ENCODE measurements at places on chromosomes 11 and 22.

DNA sequence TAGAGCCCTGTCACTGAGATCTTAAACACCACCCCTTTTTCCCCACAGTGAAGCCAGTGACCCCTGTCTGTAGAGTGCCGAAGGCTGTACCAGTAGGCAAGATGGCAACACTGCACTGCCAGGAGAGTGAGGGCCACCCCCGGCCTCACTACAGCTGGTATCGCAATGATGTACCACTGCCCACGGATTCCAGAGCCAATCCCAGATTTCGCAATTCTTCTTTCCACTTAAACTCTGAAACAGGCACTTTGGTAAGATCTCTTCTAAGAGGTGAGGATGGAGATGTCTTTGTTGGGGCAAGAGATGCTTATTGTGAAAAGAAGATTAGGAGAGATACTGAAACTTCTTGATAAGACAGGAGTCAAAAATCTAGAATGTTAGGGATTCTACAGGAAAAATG lies 75.9 kb downstream of the JAM3 start:
- DNase-seq, result no peak

DNA sequence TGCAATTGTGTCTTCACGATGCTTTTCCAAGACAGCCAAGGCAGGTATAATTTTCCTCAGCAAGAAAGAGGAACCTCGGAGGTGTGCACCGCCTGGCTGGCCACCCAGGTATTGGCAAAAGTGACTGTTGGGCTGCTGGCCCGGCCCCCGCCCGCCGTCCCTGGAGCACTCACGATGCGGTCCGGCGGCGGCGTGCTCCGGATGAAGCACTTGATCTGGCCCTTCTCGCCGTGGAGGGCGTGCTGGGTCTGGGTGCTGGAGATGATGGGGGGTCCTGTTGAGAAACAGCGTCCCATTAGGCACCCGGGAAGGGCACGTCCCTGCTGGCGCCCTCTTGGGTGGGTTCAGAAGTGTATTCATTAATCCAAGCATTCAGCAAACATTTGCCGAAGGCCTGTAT lies 84.8 kb downstream of the ST3GAL4 start:
- no peak for DNase-seq

DNA sequence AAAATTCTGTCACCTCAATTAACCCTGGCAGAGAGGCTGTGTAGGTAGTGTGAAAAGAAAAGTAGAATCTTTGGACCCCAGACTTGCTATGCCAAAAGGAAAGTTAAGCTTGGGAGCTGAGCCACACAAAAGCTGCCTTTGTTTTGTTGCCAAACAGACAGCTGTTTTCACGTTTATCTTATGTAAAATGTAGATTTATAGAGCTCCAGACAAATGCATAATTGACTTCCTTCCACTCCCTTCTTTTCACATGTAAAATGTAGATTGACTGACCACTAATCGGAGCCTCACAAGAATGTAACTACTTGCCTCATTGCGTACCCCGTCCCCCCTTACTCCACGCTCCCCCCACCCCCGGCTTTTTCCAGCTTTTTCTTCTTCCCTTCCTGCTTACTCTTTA lies 2302.2 kb upstream of the RAG2 start:
- DNase-seq, result no peak

- DNase-seq, result no peak
Observed at GRCh38 chr22:46136486-46137217, 13.7 kb upstream of the PPARA start.

DNA sequence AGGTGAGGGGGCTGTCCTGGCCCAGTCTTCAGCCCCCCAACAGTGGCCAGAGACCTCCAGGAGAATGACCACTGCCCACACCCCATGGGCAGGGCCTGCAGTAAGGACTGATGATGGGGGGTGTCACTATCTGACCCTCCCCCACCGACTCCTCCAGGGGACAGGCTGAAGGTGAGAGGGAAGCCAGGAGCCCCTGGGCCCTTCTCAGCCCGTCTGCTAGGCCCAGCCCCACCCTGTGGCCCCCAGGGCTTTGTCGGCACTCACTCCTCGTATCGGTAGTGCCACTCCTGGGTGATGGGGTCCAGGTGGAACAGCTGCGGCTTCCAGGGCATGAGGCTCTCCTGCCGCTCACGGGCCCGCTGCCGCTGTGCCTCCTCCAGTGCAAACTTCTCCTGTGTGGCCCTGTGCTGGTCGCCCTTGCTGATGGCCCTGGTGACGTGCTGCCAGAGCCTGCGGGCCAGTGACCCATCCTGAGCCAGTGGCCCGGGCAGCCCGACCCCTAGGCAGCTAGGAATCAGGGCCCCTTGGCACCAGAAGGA lies 35.4 kb upstream of the CARS1 start:
- no peak for DNase-seq

DNA sequence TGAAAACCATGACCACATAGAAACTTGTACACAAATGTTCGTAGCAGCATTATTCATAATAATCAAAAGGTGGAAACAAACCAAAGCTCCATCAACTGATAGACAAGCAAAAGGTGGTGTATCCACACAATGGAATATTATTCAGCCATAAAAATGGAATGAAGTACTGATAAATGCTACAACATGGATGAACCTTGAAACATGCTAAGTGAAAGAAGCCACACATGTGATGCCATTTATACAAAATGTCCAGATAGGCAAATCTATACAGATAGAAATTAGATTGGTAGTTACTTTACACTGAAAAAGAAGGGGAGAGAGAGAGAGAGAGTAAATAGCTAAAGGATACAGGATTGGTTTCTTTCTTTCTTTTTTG lies 27.7 kb downstream of the MAPK1 start:
- DNase-seq, result no peak

GRCh38 chr11:47672283-47672730 lies 29.9 kb upstream of the MTCH2 start:
- no peak for DNase-seq

DNA sequence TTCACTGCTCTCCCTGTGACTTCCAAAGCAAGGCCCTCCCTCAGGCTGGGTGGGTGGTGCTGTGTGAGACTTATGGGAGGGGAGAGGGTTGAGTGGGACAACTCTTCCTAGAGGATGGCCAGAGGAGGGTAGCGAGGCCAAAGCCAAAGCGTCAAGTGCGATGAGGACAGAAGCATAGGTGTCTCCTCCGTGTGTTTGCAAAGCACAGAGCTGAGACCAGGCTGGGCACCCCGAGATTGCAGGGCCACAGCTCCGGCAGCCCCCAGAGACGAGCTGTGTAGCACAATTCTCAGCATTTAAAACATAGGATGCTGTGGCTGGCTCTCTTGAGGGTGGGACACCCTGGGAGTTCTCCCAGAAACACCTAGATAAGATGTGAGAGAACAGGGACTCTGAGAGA lies 1374.5 kb downstream of the BRD1 start:
- no peak for DNase-seq

Data from activated B cell treated with CpG ODN at 0.5 μM for 24 hours (primary cell).